Activated CD4-positive, CD25-positive, alpha-beta regulatory T cell treated with anti-CD3 and anti-CD28 coated beads, Interleukin-2, amount 50 U/mL, for 24 hours (primary cell): ENCODE measurements at places on chromosomes 16 and 17.
A peak's percentile ranks its signal among the peaks of the same experiment; 100 is the strongest.

- ATAC-seq, result no peak
Measured at GRCh38 chr16:12543700-12544476, 259.8 kb downstream of the CPPED1 start.

GRCh38 chr16:72311426-72311825, 139.5 kb upstream of the PMFBP1 start:
- no peak for ATAC-seq

DNA sequence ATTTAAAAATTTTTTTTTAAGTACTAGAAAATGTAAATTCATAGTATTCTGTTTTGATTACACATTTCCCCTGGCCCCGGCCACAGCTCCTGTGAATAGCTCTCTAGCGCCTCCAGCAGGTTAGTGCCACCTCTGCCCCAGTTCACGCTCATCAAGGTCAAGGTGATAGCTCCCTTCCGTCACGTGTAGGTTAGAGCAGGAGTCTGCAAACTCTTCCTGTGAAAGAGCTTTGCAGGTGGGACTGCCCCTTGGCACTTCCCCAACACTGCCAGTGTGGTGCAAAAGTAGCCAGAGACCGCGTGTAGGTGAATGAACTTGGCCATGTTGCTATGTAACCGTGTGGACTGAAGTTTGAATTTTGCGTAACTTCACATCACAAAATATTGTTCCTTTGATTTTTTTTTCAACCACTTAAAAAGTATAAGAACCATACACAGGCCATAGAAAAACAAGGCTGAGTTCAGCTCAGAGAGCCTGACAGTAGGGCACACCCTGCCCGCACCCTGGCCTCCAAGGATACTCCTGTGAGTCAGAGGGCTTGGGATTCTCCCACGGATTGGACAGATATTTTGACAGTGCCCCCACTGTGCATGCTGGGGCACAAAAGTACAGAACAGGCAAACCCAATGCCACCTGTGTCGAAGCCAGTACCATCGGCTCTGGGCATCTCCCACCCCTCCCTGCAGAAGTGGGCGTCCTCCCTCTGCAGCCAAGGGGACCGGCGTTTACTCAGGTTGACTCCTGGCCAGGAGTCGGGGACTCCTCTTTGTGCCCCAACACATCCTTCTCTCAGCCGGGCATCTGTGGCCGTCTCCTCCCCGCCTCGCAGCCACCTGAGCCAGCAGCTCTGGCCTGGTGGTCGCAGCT, 92.0 kb upstream of the CHMP6 start:
- ATAC-seq, result peak; percentile 78

DNA sequence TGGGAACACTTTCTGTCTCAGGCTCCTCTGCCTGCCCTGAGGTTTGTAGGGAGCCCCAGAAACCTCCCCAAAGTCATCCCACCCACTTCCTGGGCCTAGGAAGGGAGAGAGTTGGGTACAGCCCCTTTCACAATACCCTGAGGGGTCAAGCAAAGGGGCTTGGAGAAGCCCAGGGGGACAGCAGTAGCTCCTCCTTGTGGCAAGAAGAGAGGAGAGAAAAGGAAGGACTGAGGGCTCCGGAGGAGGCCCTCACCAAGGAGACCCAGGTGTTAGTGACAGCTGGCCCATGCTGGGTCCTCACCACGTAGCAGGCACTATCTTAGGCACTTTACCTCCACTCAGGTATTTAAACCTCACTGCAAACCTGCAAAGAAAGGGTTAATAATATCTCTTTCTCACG, 112.8 kb downstream of the IRX5 start:
- no peak for ATAC-seq

DNA sequence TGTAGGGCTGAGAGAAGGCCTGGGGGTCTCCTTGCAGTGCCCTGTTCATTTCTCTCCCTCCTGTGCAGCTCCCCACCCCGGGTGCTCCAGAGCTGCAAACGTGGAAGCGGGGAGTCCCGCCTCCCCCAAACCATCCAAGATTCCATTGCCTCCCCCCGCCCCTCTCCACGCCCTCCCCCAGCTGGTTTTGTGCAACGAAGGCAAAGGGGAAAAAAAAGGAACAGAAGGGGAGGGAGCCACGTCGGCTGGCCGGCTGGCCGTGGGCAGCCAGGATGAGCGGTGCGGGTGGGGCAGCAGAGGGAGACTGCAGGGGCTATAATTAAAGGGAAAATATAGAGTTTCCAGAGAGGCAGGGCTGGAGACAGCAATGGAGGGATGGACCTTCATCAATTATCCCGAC, 1.7 kb upstream of the COL1A1 start:
- no peak for ATAC-seq

- ATAC-seq, result peak; percentile 56
Measured at GRCh38 chr17:27651411-27652345, 20.7 kb downstream of the LGALS9 start.

- no peak for ATAC-seq
Measured at GRCh38 chr16:57562066-57562465, 19.6 kb downstream of the ADGRG5 start.

- no peak for ATAC-seq
Measured at GRCh38 chr17:17743391-17744112, 62.3 kb downstream of the RAI1 start.

GRCh38 chr16:77112746-77113145, 78.2 kb upstream of the MON1B start:
- no peak for ATAC-seq

DNA sequence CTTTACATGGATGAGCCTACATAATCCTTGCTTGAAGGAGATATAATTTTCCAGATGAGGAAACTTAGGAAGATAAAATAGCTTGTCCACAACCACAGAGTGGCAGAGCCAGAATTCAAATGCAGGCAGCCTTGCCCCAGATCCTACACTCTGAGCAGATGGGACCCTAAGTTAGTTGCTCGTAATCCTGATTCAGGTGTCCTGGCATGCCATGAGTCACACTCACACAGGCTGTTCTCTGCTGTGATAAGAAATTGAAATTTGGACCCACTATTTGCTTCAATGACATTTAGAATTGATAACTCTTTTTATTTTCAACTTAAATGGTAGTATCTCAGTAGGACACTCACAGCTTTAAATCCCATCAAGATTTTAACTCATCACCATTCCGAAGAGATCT, 150.7 kb upstream of the CACNG5 start:
- no peak for ATAC-seq

GRCh38 chr16:89534252-89534756, 26.1 kb downstream of the SPG7 start:
- ATAC-seq, result peak; percentile 56

DNA sequence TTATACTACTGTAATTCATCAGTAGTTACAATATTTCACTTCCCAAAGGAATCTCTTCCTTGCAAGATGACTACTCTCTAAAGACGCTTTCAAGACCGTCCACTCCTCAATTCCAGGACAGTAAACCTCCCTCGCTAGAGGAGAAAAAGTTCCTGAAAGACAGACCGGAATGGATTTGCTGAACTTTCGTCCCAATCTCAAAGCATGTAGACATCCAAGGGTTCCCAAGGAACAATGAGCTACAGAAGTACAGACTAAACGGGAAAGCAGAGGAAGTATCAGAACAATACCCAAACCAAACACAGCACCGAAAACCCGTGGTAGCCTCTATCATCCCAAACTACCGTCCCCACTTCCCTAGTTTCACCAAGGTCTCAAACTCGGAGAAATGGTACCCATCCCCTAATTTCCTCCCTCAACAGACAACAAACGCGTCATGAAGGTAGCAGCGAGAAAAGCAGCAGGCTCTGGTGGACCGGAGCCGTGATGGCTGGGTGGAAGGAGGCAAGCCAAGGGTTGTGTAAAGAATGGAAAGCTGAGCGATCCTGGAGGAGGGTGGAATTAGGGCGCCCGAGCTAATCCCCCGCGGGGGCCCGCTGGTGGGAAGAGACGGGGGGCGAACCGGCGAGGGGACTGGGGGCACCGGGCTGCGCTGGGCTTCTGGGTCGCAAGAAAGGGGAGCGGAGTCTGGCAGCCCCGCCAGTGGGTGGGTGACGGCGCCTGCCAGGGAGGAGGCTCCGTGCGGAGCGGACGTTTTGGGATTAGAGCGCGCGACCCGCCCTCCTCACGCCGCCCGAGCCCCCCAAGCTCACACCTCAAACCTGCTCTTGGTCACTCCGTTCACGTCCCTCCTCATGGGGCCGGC, 647 bp downstream of the FBXL20 start:
- peak; percentile 0 for ATAC-seq
